ENCODE measurements at places on chromosomes 13 and 19. TPM values are rescaled to one million over a fixed set of nuclear protein-coding genes. Genes with fewer than 3 reads are reported as not detected.

- no peak for DNase-seq
Measured at GRCh38 chr13:94419304-94419924, 60.1 kb downstream of the DCT start.

- DNase-seq: no peak
Measured at GRCh38 chr13:111345682-111346081, 25.2 kb downstream of the TEX29 start.

- no peak for DNase-seq
Measured at GRCh38 chr19:10832939-10833296, 3.1 kb downstream of the TMED1 start.

DNA sequence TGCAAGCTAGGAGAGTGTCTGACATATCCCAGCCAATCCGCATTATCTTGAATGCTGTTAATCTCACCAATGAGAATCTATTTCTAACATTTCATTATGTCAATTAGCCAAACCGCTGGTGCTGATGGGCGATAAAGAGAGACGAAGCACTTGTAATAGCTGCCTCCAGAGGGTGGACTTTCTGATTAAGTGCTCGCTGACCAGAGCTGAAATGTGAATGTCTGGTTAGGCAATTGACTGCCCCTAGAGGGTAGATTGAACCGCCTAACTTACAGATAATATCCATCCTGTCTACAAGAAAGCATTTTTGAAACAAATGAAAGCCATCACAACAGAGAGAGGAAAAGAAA, 552 bp upstream of the GRWD1 start:
- DNase-seq: peak; percentile 84

DNA sequence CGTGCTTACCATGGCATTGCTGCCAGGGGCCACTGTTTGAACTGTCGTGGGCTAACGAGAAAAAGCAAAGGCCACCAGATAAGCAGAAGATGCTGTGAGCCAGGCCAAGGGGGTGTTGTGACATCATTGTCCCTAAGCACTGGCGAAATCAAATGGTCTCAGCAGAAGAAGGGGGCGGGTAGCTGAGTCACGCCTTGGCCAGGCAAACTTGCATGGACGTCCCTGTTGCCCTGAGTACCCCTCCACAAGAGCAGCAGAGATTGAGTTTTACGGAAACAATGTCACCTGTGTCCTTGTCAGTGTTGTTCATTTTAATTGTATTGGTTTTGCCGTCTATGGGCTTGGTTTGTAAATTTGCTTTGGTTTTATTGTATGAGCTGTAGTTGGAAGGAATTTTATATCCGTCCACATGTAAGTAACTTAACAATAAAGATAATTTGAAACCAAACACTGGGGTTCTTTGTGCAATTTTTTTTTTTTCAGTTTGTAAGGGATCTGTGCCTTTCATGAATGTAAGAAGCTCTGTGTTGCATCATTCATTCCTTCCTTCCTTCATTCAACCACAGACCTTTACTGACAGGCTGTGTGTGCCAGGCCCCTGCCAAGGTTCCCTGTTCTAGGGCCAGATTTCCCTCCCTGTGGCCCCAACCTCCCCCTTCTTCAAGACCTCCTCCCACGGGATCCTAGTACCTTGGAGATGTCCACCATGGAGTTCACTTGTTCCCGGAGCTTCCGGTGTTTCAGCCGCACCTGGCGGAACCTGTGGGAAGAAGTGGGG, 12.3 kb downstream of the KCNN4 start:
- DNase-seq: no peak

DNA sequence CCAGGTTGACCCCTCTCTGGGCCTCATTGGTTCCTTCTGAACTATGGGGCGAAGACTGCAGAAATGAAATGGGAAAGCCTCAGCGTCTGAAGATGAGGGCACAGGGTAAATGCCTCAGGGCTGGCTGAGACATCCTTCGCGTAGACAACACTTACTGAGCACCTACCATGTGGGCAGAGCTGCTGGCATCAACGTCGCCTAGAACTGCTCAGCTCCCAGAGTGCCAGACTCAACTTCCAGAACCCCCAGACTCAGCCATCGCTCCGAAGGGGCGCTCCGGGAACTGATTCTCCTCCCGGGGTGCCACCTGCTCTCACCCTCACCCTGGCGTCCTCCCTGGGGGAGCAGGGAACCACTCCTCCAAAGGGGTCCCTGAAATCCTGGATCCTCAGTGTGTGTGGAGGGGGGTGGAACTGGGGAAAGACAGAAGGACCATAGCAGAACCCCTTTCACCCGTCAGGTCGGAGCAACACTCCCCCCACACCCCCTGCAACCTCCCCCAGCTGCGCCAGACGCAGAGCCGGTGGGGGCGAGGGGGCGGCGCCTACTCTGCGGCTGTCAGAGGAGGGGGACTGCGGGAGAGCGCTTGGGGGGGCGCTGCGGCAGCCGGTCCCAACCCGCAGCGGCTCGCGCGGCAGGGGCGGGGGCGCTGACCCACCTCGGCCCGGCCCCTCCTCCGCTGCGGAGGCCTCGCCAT, 8.2 kb upstream of the NFIC start:
- no peak for DNase-seq

DNA sequence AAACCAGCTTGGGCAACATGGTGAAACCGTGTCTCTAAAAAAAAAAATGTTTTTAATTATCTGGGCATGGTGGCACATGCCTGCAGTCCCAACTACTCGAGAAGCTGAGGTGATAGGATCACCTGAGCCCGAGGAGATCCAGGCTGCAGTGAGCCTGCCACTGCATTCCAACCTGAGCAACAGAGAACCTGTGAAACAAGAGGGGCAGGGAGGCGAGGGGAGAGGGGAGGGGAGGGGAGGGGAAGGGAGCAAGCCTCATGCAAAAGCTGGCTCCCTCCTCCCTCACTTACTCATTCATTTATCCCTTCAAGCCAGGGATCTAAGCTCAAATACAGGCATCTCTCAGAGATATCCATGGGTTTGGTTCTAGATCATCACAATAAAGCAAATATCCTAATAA, 8.9 kb downstream of the ATP7B start:
- DNase-seq: no peak

GRCh38 chr13:72637561-72637960, 89.9 kb downstream of the MZT1 start:
- DNase-seq: no peak

- DNase-seq: no peak
Measured at GRCh38 chr13:93304868-93305613, 78.4 kb downstream of the GPC6 start.

- DNase-seq: no peak
Measured at GRCh38 chr19:46862503-46862834, 1.7 kb downstream of the ARHGAP35 start.

DNA sequence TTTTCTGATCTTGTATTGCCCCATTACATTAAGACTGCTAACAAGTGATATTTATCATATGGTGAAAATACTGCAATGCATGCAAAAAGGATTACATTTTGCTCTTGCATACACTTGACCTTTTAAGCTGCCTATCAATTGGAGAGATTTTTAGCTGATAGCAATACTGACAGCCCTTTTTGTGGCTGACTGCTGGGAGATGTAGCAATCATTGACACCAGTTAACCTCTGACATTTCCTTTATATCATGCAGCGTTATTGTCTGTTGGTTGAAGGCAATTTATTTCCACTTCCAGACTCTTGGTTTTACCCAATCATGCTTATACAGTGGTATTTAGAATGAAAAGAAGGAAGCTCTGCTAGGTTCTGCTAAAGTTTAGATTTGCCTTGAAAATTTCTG, 364.0 kb downstream of the LMO7 start:
- peak; percentile 43 for DNase-seq

- DNase-seq: no peak
Measured at GRCh38 chr19:7393939-7394730, 45.4 kb downstream of the ARHGEF18 start.

- DNase-seq: no peak
Measured at GRCh38 chr19:50418176-50419021, at the start of gene SPIB. SPIB (plus strand) TSS chr19:50418938; CDS start chr19:50418963, 25 bp downstream.

DNA sequence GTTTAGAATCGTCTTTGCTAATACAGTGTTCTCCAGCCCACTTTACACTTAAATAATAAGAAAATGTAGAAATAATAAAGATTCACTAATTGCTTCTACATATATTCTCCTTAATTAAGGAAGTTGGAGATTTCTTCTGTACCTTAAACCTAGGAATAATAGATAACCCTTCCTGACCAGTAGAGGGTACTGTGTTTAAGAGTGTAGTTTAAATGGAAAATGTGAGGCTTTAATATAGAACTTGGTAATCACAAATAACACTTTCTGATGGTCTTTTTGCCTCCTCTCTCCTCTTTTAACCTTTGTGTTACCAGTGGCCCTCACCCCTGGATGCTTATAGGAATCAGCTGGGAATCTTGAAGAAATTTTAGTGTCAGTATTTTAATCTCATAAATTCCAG, 20.7 kb downstream of the POMP start:
- peak; percentile 50 for DNase-seq

DNA sequence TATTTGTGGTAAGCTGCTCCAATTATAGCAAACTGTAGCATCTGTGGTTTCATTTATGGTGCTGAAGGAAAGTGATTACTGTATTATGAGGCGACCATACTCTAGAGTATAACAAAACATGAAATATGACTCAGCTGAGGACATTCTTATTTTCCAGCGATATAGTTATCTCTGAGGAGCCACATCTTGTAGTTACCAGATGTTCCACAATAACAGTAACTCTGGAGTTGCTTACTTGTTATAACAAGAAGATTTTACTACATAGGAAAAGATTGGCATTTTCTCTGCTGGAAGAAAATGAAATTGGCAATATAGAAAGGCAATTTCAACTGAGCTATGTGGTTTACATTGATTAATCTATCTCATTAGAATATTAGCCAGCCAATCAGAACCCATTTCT, 1634.2 kb downstream of the PCDH9 start:
- DNase-seq: no peak

GRCh38 chr19:18385675-18386542, at the start of gene GDF15:
GDF15 (plus strand) TSS chr19:18386158; CDS start chr19:18386190, 32 bp downstream.
- peak; percentile 95 for DNase-seq

DNA sequence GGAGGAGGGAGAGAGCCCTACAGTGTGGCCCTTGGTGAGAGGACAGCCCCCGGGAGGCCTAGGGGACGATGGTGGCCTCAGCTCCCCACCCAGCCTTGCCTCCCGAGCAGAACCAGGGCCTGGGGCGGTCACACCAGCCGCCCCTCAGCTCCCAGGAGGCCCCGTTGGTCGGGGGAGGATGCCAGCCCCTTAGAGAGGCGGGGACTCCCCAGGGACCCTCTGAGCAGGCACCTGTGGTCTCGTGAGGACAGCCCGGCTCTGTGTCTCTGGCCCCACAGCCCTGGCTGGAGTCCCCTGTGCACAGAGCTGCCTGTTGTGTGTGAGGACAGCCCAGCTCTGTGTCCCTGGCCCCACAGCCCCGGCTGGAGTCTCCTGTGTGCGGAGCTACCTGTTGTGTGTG, 158.8 kb downstream of the KDM4B start:
- no peak for DNase-seq

FREM2 gene
- total RNA-seq: 2.8 TPM

IL12RB1 gene
- total RNA-seq: 0.27 TPM

KCTD4 gene
- total RNA-seq: 0.08 TPM

UTP14C gene
- total RNA-seq: 10.4 TPM

SIAH3 gene
- 1.3 TPM for total RNA-seq

AMER2 gene
- not detected for total RNA-seq

GRK1 gene
- not detected for total RNA-seq

CCL25 gene
- not detected for total RNA-seq

UPF1 gene
- total RNA-seq: 25.7 TPM

RGS9BP gene
- total RNA-seq: 0.85 TPM

STARD13 gene
- total RNA-seq: 8.5 TPM

All from SK-MEL-5 (cell line).